Activated B cell treated with CpG ODN at 0.5 μM for 24 hours (primary cell): ENCODE measurements at places on chromosomes 2 and 18. TPM values are rescaled to one million over a fixed set of nuclear protein-coding genes. Genes with fewer than 3 reads are reported as not detected.

DNA sequence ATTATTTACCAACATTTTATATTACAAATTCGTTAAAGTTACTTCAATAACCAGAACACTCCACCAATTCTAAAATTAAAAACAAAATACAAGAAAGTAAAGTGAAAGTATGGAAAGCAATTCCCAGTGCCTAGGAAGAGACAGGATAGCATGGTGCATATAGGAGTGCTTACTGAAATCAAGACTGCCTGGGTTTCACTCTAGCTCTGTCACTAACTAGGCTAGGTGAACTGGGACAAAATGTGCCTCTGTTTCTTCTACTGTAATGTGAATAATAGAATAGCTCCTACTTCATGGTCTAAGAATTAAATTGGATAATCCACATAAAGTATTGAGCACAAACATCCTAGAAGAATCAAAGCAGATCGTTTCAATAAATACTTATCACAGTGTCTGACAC, 22.6 kb downstream of the STK17B start:
- no peak overlapping the region for H3K4me3 ChIP-seq
- DNase-seq: no peak
- H3K27me3 ChIP-seq: no peaks in the 10 kb centered on the region
- peak overlapping the region; percentile 93 for H3K27ac ChIP-seq
- H3K36me3 ChIP-seq: peaks cover 78% of the 10 kb centered on the region

DNA sequence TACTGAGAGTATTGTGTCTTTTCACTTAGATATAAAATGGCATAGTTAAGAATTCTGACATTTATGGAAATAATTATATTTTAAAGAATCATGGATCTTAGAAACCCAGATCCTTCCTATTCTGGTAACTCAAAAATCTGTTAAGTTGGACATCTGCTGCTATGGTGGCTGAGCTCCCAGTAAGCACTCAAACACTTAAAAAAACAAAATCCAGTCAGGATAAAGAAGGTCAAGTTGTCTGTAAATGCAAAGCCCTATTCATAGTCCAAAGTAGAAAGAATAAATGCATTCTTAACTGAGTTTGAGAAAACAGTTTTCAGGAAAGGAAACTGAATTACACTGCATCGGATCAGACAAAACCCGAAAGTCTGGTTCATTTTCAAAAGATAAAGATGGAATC, 35.6 kb downstream of the EIF2AK3 start:
- H3K27ac ChIP-seq: peak overlapping the region; percentile 70
- DNase-seq: no peak
- H3K4me3 ChIP-seq: no peak overlapping the region

- H3K27me3 ChIP-seq: no peaks in the 10 kb centered on the region
- peak overlapping the region; percentile 71 for H3K27ac ChIP-seq
- DNase-seq: no peak
- H3K36me3 ChIP-seq: no peaks in the 10 kb centered on the region
- H3K4me3 ChIP-seq: peak overlapping the region; percentile 48
Observed at GRCh38 chr2:48227617-48228344, 302.2 kb upstream of the STON1 start.

- H3K27ac ChIP-seq: no peak overlapping the region
- DNase-seq: no peak
- peaks cover 7% of the 10 kb centered on the region for H3K27me3 ChIP-seq
- no peaks in the 10 kb centered on the region for H3K4me1 ChIP-seq
- H3K36me3 ChIP-seq: peaks cover 8% of the 10 kb centered on the region
- no peak overlapping the region for H3K4me3 ChIP-seq
Observed at GRCh38 chr18:56431551-56431950, 206.8 kb downstream of the TXNL1 start.

EIF2AK2 gene
- total RNA-seq: 37.0 and 39.9 TPM in 2 replicates

GRCh38 chr2:144349674-144350073, 170.2 kb downstream of the ZEB2 start:
- no peak overlapping the region for H3K27ac ChIP-seq
- H3K27me3 ChIP-seq: no peaks in the 10 kb centered on the region
- no peaks in the 10 kb centered on the region for H3K4me1 ChIP-seq
- no peak for DNase-seq
- no peak overlapping the region for H3K4me3 ChIP-seq

DNA sequence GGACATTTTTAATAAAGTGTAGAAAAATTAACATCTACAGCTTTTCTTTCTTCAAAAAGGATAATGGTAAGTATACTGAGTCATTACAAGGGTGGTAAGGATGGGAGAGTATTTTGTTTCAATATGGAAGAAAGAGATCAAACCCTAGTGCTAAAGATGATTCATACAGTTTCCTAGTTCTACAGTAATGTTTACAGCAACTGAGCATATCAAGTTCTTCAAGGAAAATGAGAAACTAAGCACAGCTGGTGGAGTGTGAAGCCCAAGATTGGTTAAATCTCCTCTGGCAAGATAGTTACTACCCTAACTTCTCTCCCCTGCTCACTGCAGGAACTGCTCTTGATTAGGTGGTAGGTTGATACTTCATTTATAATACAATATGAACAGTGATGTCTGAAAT, 467.5 kb downstream of the XIRP2 start:
- no peaks in the 10 kb centered on the region for H3K27me3 ChIP-seq
- H3K36me3 ChIP-seq: no peaks in the 10 kb centered on the region
- H3K4me3 ChIP-seq: no peak overlapping the region
- no peaks in the 10 kb centered on the region for H3K4me1 ChIP-seq
- no peak overlapping the region for H3K27ac ChIP-seq
- DNase-seq: no peak

DNA sequence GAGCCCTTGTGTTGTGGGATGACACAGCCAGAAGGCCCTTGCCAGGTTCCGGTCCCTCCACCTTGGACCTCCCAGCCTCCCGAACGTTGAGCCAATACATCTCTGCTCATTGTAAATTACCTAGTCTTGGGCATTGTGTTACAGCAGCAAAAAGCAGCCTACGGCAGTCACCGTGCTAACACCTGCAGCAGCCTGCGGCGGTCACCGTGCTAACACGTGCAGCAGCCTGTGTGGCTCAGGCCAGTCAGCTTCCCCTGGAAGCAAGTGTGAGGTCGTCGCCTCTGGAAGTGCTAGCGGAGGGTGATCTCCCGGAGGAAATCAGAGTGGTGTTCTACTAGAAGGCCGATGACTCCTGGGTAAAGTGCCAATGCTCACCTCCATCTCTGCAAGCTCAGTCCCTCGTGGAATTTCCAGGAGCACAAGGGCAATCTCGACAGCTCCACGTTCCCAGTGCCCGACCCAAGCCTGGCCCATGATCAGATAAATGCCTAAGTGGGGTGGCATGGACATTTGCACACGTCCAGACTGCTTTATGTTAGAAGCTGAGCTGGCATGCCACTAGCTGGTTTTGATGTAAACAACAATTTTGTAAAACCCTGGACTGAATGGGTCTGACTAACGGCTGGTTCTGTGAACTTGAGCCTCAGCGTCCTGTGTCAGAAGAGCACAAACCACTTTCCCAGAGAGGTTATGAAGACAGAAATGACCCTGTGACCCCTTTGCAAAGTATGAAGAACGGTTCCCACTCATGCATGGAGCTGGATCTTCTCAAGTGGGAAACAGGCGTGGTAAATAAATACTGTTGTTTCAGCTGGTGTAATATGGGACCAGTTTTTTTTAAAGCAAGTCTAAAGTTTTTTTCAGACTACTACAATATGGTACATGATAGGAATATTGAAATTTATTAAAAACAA, 11.4 kb upstream of the CNDP1 start:
- H3K27me3 ChIP-seq: no peaks in the 10 kb centered on the region
- H3K27ac ChIP-seq: no peak overlapping the region
- no peak overlapping the region for H3K4me3 ChIP-seq
- peaks cover 4% of the 10 kb centered on the region for H3K4me1 ChIP-seq

BOK gene
- 0.10 TPM in 1 of 2 replicates, not detected in the other for total RNA-seq

HOXD4 gene
- total RNA-seq: not detected in 2 replicates

DNA sequence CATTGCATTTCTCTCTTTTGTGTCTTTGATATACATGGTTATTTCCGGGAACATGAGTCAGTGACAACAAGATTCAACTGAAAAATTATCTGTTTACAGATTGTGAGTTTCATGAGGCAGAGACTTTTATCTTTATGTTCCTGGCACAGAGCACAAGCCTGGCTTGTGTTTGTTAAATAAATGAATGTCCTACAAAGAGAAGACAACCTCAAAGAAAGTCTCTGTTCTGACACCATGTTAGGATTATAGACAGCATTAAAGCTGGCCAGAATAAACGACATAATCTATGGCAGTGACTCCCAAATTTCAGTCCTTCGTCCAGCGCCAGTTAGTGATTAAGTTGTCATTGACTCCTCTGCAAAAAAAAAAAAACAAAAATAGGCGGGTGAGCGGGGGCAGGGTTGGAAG, 97.4 kb upstream of the DNAJC10 start:
- no peak overlapping the region for H3K27ac ChIP-seq
- H3K27me3 ChIP-seq: peaks cover 3% of the 10 kb centered on the region
- DNase-seq: no peak

- no peak for DNase-seq
- peaks cover 10% of the 10 kb centered on the region for H3K36me3 ChIP-seq
- H3K4me1 ChIP-seq: peaks cover 39% of the 10 kb centered on the region
- no peaks in the 10 kb centered on the region for H3K27me3 ChIP-seq
Observed at GRCh38 chr2:25366629-25367028, 24.9 kb upstream of the DNMT3A start.

- no peak overlapping the region for H3K4me3 ChIP-seq
- H3K27ac ChIP-seq: no peak overlapping the region
- H3K36me3 ChIP-seq: no peaks in the 10 kb centered on the region
Observed at GRCh38 chr2:23445450-23445868, 60.5 kb downstream of the KLHL29 start.

KCNF1 gene
- not detected in 2 replicates for total RNA-seq

DNA sequence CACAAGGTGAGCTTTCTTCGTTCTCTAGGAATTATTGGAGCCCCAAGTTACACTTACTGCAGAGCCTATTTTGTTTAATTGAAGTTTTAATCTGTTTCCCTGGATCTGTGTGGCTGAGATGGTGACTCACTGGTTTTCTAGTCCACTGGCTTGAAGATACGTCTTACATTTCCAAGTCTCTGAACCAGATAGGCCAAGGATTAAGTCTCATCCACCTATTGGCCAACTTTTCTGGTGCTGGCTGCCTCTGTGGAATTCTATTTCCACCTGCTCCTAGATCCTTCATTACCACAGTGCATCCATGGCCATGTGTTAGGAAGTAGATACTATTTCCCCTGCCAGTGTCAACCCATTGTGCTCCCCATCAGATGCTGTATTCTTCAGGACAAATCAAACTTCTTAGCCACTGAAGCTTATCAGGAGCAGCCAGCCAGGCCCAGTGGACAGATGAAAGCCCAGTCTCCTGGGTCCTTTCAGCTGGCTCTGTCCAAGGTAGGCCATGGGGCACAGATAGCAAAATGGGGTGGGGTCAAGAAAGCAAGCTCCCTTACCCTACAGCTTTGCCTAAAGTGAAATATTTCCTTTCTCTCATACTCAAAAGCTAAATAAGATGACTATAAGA, 198.8 kb upstream of the TCF4 start:
- H3K27me3 ChIP-seq: peaks cover under 1% of the 10 kb centered on the region
- no peaks in the 10 kb centered on the region for H3K36me3 ChIP-seq
- peaks cover 4% of the 10 kb centered on the region for H3K4me1 ChIP-seq
- H3K27ac ChIP-seq: no peak overlapping the region
- no peak overlapping the region for H3K4me3 ChIP-seq

DNA sequence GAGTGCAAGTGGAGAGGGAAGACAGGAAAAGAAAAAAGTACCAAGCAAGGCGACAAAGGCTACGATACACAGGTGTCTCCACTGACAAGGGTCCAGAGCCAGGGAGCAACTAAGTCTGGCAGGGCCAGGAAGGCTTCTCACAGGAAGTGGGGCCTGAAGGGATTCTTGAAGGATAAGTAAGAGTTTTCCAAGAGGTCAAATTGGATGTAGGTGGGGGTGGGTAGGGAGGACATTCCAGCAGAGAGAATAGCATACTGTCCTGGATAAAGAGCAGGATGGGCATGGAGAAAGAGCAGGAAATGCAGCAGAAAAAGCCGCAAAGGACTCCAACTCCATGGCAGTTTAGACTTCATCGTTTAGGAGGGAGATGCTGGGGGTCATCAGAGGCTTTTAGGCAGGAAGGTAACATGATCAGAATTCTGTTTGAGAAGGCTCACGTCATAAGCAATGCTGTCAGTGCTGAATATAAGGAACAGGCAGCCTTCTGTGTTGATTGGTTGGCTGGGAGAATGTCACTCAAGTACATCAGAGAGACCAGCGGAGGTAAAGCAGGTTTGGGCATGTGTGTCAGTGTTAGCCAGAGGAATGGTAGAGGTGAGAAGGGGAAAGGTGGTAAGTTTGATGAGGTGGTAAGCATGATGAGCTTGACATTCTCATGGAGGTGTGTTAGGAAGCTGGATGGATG, 35.1 kb downstream of the ARHGAP25 start:
- H3K36me3 ChIP-seq: peaks cover 2% of the 10 kb centered on the region
- peaks cover 99% of the 10 kb centered on the region for H3K4me1 ChIP-seq
- peak overlapping the region; percentile 96 for H3K27ac ChIP-seq
- H3K27me3 ChIP-seq: no peaks in the 10 kb centered on the region

DNA sequence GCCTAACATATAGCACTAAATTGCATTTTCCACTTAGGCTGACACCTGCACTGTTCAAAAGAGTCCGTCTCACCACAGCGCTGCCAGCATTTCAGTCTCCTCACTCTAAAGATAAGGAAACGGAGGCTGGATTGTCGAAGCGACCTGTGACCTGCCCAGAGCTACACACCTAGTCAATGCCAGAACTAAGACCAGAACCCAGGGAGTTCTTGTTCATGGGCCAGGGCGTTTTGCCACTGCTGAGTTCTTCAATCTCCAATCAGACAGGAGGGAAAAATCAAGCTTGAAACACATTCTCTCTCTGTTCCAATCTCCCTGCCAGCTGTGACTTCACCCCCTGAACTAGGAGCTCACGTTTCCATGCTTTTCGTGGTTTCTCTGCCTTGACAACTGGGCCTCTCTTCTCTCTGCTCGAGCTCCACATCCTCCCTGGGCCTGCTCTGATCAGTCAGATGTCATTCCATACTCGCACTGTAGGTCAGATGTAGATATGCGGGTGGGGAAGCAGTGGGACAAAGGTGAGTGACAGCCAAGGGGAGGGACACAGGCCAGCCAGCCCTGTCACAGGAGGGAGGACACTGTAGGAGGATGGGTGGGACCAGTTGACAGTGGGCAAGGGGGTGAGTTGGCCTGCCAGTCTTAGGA, 221.1 kb upstream of the SMAD2 start:
- no peaks in the 10 kb centered on the region for H3K4me1 ChIP-seq
- peaks cover 15% of the 10 kb centered on the region for H3K27me3 ChIP-seq
- H3K27ac ChIP-seq: no peak overlapping the region
- DNase-seq: no peak
- no peak overlapping the region for H3K4me3 ChIP-seq
- no peaks in the 10 kb centered on the region for H3K36me3 ChIP-seq

ALKAL2 gene
- not detected in 2 replicates for total RNA-seq

GRCh38 chr18:62950246-62950645, 234.9 kb downstream of the PHLPP1 start:
- H3K4me3 ChIP-seq: no peak overlapping the region
- H3K4me1 ChIP-seq: no peaks in the 10 kb centered on the region
- no peaks in the 10 kb centered on the region for H3K27me3 ChIP-seq
- no peak for DNase-seq
